ENCODE measurements at places on chromosomes 16 and 17. TPM values are rescaled to one million over a fixed set of nuclear protein-coding genes. Genes with fewer than 3 reads are reported as not detected.

TMEM235 gene
- not detected for total RNA-seq

TLCD3B gene
- total RNA-seq: 0.11 TPM

TGFB1I1 gene
- 46.3 TPM for total RNA-seq

TMEM92 gene
- under 0.01 TPM for total RNA-seq

NME4 gene
- total RNA-seq: 57.4 TPM

OTOA gene
- 0.13 TPM for total RNA-seq

KRTAP2-3 gene
- 0.26 TPM for total RNA-seq

BOLA2 gene
- total RNA-seq: 11.7 TPM

MYCBPAP gene
- total RNA-seq: 1.8 TPM

CCL5 gene
- total RNA-seq: 0.43 TPM

DPEP2 gene
- not detected for total RNA-seq

IRX3 gene
- 10.3 TPM for total RNA-seq

OR1A1 gene
- not detected for total RNA-seq

PDE6G gene
- 0.54 TPM for total RNA-seq

PRAC2 gene
- not detected for total RNA-seq

TBC1D3C gene
- total RNA-seq: 0.32 TPM
